H1 (cell line): ENCODE measurements at places on chromosomes 12 and 14.

DNA sequence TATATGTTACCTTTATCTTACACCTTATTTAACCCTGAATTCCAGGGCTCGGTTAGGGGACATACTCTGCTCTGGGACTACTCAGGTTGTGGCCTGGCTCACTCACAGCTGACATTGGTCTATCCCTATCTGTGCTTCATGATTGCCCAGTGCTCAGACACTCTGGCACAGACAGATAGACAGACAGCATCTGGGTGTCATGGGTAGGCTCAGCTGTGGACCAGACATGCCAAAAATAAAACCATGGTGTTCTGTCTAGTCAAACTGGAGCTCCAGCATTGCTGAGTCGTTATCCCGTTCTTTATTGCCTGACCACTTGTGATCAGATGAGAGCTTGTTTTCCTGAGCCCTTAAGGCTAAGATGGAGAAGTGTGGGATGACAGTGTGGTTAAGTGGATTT, 29.0 kb downstream of the FBXW8 start:
- DNase-seq, result no peak

- DNase-seq, result no peak
These were observed 2.2 kb downstream of the TBPL2 start for GRCh38 chr14:55438066-55438683.

DNA sequence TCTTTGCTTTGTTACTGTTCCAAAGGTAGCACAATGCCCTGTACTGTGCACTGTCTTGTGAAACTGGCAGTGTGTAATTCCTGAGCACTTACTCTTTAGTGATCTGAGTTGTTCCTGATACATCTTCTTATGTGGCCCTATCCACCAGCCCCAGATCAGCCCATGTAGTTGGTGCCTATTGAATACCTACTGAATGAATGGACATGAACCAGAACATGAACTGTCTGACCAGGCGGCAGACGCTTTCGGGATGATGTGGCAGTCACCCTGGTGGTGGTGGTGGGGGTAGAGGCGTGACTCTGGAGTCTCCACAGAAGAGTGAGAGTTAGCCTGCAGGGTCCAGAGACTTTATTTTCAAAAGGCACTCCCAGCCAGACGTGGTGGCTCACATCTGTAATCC, 46.6 kb upstream of the PAPOLA start:
- DNase-seq, result no peak

- no peak for DNase-seq
These were observed 60.7 kb upstream of the PYGL start for GRCh38 chr14:51004801-51005526.

GRCh38 chr12:49305762-49306510, 11.0 kb downstream of the PRPH start:
- DNase-seq, result no peak

- no peak for DNase-seq
These were observed 4.1 kb upstream of the MIA2 start for GRCh38 chr14:39229601-39230110.

DNA sequence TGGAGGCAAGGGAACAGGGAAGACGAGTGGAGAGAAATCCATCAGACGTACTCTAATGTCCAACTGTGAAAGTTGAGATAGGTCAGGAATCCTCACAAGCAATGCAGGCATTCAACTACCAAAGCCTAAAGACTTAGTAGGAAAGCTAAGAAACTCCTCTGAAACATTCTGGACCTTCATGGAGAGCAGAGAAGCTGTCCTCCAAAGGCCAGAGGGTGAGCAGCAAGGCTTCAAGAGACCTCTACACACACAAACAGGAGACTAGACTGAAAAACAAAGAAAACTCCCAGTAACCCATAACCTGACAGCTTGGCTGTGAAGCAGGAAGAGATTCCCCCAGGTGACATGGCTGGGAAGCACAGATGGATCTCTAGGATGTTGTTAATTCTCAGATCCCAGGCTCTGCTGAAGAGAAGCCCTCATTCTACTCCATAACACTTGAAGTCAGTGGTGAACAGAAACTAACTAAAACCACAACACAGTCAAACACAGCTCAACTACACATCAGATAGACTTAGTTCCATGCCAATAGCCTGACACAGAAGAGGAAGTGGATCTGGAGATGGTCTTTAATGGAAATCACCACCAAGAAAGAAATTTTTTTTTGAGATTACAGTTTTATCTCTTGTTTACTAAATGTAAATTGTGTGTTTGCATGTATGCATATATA, 23.2 kb upstream of the LYZ start:
- DNase-seq, result no peak

DNA sequence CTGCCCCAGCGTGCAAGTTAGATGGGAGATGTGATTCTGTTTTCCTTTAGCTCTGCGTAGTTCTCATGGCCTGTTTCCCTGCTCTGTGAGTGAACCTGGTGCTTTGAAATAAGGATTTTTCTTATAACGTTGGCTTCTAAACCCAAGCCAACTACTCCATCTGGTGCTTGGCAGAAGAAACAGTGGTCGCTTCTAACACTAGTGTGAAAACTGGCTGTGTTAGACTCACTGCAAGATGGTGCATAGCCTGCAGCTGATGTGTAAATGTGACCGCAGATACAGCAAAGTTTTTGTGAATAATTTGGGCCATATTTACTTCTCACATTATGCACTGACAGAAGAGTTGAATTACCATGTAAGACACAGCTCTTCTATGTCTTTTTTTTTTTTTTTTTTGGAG, 12.2 kb downstream of the GTF2H3 start:
- DNase-seq, result no peak

DNA sequence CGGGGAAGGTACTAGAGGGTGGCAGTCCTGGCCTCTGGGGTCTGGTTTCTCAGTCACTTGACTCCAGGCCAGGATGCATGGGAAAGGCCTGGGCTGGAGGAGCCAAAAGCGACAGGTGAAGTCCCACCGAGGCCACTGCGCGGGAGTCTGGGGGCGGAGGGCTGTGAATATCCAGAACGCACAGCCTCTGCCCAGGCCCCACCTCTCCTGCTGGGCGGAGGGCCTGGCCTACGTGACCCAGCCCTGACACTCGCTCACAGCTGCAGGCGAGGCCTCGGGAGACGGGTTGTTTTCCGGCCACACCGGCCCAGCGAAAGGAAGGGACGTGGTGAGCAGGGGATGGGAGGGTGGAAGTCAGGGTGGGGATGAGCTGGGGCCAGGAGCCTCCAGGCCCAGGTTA, 91.2 kb downstream of the RFLNA start:
- DNase-seq, result no peak

DNA sequence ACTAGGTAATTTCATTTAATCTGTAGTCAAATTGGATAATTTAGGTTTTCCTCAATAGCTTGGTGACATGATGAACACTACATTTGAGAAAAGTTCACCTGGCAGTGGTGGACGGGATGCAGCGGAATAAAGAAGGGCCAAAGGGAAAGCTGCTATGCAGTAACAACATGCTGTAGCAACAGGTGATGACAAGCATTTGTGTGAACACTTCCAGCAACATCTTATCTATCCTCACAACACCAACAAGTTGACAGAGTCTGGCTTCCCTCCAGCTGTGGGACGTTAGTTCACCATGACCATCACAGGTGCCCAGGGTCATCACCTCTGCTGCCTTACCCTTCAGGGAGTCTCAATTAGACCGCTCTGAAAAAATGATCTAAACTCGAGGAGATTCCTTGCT, 8.3 kb downstream of the DBX2 start:
- no peak for DNase-seq

GRCh38 chr14:104280902-104281767, 142.7 kb downstream of the KIF26A start:
- no peak for DNase-seq

GRCh38 chr12:84656705-84657104, 255.9 kb downstream of the SLC6A15 start:
- DNase-seq, result no peak

GRCh38 chr12:62711631-62712241, 223.2 kb downstream of the PPM1H start:
- no peak for DNase-seq
